ENCODE measurements at places on chromosomes 6 and 20.

GRCh38 chr20:43942667-43943285 is 28.1 kb downstream of the TOX2 start:
- DNase-seq = peak; percentile 70
- no peak overlapping the region for H3K4me3 ChIP-seq
- H3K4me1 ChIP-seq = peaks cover 68% of the 10 kb centered on the region
- H3K27me3 ChIP-seq = no peaks in the 10 kb centered on the region

DNA sequence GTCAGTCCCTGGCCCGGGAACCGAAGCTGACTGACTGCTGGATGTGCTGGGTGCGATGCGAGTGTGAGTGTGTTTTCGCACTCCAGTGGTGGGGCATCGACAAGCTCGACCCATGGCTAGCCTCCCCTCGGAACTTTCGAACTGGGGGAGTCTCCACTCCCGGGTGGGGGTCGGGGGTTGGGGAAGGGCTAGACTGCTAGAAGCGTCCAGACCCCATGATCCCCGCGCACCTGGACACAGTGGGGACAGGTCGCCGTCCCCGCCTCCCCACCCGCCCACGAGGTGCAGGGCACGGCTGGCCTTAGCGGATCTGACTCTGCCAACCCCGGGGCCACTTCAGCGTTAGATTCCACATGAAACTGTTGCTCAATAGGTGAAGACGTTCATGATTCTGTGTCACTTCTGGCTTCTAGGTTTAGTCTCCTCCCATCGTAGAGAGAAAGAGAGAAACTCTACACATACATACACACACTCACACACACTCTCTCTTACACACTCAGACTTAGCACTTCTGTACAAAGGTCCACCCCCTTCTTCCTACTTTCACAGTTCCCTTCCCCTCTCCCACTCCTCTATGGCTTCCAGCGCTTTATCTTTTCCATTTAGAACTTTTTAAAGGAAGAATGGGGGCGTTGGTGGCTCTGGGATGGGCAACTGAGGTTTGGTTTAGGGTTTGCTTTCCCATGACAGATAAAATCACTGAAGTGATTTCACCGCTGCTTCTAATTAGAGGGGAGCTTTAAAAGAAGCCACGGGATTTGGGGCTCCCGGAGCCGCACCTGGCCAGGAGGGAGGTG is 5.1 kb upstream of the TFAP2A start:
- H3K4me3 ChIP-seq = no peak overlapping the region
- no peaks in the 10 kb centered on the region for H3K36me3 ChIP-seq
- H3K4me1 ChIP-seq = peaks cover 8% of the 10 kb centered on the region

- H3K27ac ChIP-seq = no peak overlapping the region
- no peak for DNase-seq
- H3K27me3 ChIP-seq = no peaks in the 10 kb centered on the region
Measured at GRCh38 chr6:47780510-47781356, 1.1 kb upstream of the OPN5 start.

DNA sequence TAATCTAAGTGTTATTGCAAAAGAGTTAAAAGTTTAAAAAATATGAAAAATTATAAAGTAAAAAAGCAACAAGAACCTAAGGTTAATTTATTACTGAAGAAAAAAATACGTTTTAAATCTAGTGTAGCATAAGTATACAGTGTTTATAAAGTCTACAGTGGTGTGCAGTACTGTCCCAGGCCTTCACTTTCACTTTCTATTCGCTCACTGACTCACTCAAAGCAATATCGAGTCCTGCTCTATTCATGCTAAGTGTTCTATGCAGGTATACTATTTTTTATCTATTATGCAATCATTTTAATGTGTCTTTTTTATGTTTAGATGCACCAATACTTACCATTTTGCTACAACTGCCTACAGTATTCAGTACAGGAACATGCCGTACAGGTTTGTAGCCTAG is 113.0 kb downstream of the MANEA start:
- H3K4me1 ChIP-seq = no peaks in the 10 kb centered on the region
- no peak overlapping the region for H3K4me3 ChIP-seq

DNA sequence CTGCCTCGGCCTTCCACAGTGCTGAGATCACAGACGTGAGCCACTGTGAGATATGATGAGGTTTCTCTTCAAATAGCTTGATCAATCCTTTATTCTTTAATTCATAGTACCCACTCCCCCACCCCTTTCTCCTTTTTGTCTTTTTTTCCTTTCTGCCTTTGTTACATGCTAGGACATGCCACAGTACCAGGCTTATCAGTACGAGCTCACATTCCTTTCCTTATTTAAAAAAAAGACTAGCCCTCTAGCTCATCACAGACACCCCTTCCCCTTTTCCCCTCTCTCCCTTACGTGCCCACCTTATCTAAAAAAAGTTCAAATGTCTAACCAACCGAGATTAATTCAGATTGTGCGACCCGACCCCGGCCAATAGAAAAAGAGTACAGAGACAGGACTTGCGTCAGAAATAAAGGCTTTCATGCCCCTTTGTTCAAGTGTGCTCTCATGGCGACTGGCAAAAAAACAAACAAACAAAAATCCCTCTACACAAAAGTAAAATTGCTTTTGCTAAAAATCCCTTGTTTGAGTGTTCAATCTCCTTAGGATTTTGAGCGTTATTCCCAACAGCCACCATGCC is 49.2 kb downstream of the MRAP2 start:
- no peaks in the 10 kb centered on the region for H3K27me3 ChIP-seq
- H3K27ac ChIP-seq = no peak overlapping the region
- H3K36me3 ChIP-seq = no peaks in the 10 kb centered on the region
- no peaks in the 10 kb centered on the region for H3K4me1 ChIP-seq

DNA sequence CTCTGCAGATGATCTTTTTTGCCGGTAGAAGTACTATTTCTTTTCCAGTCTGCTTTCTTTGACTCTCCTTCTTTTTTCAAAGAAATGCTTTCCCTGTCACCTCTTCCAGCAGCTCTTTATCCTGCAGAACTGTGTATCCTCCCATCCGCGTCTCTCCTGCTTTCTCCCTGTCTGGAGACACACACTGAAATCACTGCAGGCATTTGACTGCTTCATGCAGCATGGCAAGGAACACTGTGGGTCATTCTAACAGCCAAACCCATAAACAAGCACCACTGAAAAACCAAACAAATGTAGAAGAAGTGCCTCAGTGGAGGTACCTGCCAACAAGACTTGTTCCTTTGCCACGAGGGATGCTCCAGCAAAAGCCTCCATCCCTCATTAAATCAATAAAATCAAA is 403.7 kb upstream of the CITED2 start:
- no peak for DNase-seq
- no peak overlapping the region for H3K27ac ChIP-seq
- H3K36me3 ChIP-seq = no peaks in the 10 kb centered on the region
- H3K4me3 ChIP-seq = no peak overlapping the region
- H3K27me3 ChIP-seq = no peaks in the 10 kb centered on the region
- H3K4me1 ChIP-seq = peaks cover 14% of the 10 kb centered on the region

DNA sequence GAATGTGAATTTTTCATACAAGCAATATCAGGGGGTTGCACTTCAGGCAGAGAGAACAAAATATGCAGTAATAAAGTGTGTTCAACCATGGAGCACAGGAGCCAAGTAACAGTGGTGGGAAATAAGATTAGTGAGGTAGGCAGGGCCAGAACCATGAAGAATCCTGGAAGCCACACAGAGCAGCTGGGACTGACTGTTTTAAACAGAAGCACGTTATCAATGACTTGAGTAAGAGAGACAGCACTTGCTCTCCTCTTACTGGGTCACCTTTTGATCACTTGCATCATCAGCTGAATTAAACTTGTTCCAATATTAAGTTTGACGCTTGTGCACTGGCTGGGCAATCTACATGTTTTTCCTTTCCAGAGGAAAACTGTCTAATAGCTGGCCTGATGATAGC is 238.5 kb downstream of the TBX18 start:
- H3K4me1 ChIP-seq = peaks cover 13% of the 10 kb centered on the region
- H3K4me3 ChIP-seq = no peak overlapping the region
- H3K27me3 ChIP-seq = no peaks in the 10 kb centered on the region
- H3K27ac ChIP-seq = no peak overlapping the region

- H3K27ac ChIP-seq = no peak overlapping the region
- no peaks in the 10 kb centered on the region for H3K4me1 ChIP-seq
- no peaks in the 10 kb centered on the region for H3K27me3 ChIP-seq
- peak; percentile 57 for DNase-seq
- no peaks in the 10 kb centered on the region for H3K36me3 ChIP-seq
Measured at GRCh38 chr6:46419576-46420002, 71.7 kb downstream of the RCAN2 start.

DNA sequence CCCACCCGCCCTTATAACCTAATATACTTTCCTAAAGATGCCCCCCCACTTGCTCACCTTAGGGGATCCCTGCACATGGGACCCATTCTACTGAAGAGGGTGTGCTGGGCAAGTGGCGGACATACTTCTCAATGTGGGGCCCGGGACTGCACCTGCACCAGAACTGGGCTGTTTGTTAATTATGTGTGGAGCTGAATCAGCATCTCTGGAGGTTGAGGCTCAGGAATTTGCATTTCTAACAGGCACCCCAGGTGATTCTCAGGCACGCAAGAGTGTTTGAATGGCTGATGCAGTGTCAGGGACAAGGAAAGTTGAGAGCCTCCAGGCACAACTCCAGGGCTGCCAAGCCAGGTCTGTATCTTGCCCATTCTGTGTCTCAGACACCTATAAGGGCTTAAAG is 8.9 kb upstream of the PTPRT start:
- no peak overlapping the region for H3K4me3 ChIP-seq
- no peaks in the 10 kb centered on the region for H3K36me3 ChIP-seq
- H3K4me1 ChIP-seq = no peaks in the 10 kb centered on the region
- DNase-seq = no peak
- H3K27ac ChIP-seq = no peak overlapping the region

DNA sequence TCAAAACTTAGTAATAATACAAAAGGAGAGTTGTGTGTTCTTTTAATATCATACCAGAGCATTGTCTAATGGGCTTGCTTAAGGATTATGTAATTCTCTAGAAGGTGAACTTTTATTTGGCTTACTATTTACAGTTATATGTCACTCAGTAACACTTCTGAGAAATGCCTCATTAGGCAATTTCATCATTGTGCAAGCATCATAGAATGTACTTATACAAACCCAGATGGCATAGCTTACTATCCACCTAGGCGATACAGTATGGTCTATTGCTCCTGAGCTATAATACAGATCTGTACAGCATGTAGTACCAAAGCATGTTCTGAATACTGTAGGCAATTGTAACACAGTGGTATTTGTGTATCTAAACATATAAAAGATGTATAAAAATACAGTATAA is 340.1 kb downstream of the PHF3 start:
- H3K27me3 ChIP-seq = no peaks in the 10 kb centered on the region
- DNase-seq = no peak
- H3K4me3 ChIP-seq = no peak overlapping the region
- H3K36me3 ChIP-seq = no peaks in the 10 kb centered on the region
- H3K27ac ChIP-seq = no peak overlapping the region
- H3K4me1 ChIP-seq = no peaks in the 10 kb centered on the region

DNA sequence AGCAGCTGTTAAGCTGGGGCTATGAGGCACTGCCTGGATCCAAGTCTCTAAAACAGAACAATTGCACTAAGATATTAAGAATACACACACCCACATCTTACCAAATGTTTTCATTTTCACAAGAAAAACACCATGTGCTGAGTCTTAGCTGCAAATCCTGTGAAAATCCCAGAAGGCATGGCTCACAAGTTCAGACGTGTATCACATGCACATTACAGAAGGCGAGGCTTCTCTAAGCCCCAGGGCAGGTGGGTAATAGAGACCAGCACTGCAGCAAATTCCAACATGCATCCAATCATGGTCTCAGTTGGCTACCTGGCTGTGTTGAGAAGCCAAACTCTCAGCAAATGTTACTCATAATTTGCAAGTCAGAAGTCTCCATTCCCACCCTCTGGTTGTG is 16.2 kb upstream of the CST3 start:
- H3K4me1 ChIP-seq = peaks cover 7% of the 10 kb centered on the region
- no peaks in the 10 kb centered on the region for H3K36me3 ChIP-seq
- H3K27ac ChIP-seq = no peak overlapping the region
- no peaks in the 10 kb centered on the region for H3K27me3 ChIP-seq

GRCh38 chr20:61112515-61112914 is 139.5 kb upstream of the CDH4 start:
- H3K36me3 ChIP-seq = no peaks in the 10 kb centered on the region
- no peak overlapping the region for H3K27ac ChIP-seq
- no peak for DNase-seq
- H3K4me3 ChIP-seq = no peak overlapping the region

DNA sequence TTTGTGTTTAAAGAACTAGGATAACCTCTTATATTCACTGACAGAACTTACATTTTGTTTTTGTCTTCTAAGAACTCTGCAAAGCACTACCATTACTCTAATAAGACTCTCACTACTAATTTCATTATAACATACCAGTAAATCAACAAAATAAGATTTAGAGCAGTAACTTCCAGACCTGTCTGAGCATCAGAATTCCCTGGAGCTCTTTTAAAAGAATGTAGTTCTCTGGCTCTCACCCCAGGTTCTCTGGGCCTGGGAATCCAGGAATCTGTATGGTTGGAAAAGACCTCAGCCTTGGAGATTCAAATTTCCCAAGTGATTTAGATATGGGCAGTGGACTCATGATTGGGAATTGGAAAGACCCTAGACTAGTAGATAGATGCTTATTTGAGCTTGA is 89.4 kb downstream of the JAG1 start:
- peaks cover 41% of the 10 kb centered on the region for H3K4me1 ChIP-seq
- DNase-seq = no peak
- no peaks in the 10 kb centered on the region for H3K27me3 ChIP-seq
- H3K4me3 ChIP-seq = no peak overlapping the region
- H3K27ac ChIP-seq = no peak overlapping the region

DNA sequence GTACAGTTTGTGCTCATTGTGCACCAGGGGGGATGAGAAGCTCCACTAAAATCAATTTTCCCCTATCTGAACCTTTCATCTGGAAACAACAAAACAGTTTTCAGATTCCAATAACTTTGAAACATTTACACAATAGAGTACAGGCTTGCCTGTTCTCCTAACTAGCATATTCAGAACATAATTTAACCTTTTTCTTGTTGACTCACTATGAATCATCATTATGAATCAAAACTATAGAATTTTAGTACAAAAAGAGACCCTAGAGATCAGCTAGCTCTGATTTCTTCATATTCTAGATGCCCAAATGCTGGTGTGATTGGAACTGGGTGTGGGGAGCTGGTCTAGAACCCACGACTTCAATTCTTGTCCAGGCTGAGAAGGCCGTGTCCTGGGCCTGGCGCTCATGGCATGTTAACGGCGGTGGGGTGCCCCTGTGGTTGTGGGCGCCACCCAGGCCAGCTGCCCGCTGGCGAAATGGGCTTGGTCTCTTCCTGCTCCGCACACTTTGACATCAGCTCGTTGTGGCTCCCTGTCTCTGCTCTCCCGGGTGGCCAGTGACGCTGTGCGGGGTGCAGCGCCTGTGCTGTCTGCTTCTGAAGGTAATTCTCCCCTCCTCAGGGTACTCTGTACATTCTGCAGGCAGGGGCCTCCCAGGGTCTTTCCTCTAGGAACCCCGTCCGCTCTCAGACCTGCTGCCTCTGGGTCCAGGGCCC is 29.9 kb upstream of the AGPAT4 start:
- no peaks in the 10 kb centered on the region for H3K27me3 ChIP-seq
- no peak for DNase-seq
- no peak overlapping the region for H3K4me3 ChIP-seq
- no peaks in the 10 kb centered on the region for H3K36me3 ChIP-seq
- H3K4me1 ChIP-seq = no peaks in the 10 kb centered on the region

- no peak overlapping the region for H3K27ac ChIP-seq
- no peaks in the 10 kb centered on the region for H3K36me3 ChIP-seq
- DNase-seq = no peak
- H3K4me1 ChIP-seq = no peaks in the 10 kb centered on the region
- no peaks in the 10 kb centered on the region for H3K27me3 ChIP-seq
- H3K4me3 ChIP-seq = no peak overlapping the region
Measured at GRCh38 chr6:24949020-24949569, 13.3 kb upstream of the RIPOR2 start.

- no peak overlapping the region for H3K4me3 ChIP-seq
- peaks cover 27% of the 10 kb centered on the region for H3K36me3 ChIP-seq
- no peak overlapping the region for H3K27ac ChIP-seq
- H3K4me1 ChIP-seq = peaks cover 40% of the 10 kb centered on the region
- H3K27me3 ChIP-seq = no peaks in the 10 kb centered on the region
Measured at GRCh38 chr20:38132156-38132909, 32.7 kb downstream of the TGM2 start.
